ENCODE measurements at places on chromosomes 11 and 22.
A peak's percentile ranks its signal among the peaks of the same experiment; 100 is the strongest.

DNA sequence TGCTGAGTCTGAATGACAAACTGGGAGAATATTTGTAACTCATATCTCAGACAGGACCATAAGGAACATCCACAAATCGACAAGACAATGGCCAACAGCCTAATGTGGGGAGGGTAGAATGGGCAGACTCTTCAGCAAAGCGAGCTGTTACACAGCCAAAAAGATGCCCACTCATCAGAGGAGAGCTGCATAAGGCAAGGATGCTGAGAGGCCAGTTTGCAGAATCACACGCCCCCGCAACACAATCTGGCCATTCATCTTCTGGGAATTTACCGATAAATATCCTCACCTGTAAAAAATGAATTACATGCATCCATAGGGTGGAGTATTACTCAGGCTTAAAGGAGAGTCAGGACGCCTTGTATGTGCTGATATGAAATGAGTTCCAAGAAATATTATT, 57.5 kb upstream of the SLC22A12 start:
- DNase-seq, result no peak

GRCh38 chr11:44585421-44585820, 20.0 kb downstream of the CD82 start:
- no peak for DNase-seq

DNA sequence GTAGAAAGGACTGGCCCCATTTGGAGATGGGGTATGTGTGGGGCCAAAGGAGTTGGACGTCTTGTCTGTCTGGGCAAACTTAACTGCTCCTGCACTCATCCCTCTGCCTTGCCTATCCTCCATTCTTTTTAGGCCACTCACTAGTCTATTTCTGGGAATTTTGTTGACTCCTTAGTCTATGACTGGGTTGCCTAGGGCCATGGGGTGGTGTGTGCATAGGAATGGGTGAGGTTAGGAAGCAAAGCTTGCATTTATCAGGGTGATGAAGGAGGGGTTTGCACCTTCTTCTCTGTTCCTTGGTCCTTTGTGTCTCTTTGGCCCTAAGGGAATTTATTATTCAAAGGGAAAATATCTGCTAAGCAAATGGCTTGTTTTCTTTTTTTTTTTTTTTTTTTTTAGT, 80.9 kb upstream of the OR9Q1 start:
- no peak for DNase-seq

DNA sequence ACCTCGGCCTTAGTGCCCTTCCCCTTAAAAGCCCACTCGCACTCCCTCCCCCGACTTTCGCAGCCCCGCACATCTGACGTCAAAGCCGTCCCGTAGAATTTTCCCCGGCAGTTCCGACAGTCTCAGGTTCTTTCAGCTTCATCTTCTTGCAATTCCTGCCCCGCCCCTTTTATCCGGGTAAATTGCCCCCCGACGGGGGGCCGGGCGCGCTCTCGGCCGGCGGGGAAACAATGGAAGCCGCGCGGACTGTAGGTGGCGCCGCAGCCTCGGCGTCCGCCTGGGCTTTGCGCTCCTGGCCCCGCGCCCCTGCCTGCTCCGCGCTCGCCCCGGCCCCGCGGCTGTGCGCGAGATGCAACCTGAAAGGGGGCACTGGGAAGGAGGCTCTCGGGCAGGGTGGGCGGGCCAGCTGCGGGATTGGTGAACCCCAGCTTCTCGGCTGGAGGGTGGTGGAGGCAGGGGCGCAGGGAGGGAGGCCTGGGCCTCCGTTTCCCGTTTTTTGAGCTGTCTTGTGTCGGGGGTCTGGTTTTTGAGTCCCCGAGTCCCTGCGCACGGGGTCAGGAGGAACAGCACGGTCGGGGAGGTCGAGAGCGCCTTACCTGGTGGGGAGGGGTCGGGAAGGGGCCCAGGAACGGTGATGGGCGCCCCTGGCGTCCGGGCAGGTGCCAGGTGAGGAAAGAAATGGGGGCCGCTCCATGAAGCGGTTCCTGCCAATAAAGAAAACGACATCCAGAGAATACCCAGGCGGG, 859 bp upstream of the FGF19 start:
- peak; percentile 74 for DNase-seq

- no peak for DNase-seq
Measured at GRCh38 chr22:30183861-30184278, 62.7 kb downstream of the LIF start.

DNA sequence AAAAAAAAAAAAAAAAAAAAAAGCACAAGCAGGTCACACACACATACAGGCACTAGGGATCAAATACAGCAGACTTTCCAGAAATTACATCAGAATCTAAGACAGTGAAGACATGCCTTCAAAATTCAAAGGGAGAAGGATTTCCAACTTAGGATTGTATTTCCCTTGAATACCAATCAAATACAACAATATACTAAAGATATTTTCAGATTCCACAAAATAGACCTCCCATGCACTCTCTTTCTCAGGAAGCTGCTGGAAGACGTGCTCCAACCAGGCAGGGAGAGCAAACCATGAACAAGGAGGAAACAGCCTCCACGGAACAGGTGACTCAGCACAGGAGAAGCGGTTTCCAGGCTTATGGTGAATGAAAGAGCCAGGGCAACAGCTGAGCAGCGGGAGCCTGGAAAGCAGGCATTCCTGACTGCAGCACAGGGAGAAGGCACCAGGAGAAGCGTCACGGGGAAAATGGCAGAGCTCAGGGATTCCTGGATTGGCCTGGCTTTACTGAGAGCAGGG, 32.0 kb downstream of the TMEM184B start:
- DNase-seq, result peak; percentile 51

DNA sequence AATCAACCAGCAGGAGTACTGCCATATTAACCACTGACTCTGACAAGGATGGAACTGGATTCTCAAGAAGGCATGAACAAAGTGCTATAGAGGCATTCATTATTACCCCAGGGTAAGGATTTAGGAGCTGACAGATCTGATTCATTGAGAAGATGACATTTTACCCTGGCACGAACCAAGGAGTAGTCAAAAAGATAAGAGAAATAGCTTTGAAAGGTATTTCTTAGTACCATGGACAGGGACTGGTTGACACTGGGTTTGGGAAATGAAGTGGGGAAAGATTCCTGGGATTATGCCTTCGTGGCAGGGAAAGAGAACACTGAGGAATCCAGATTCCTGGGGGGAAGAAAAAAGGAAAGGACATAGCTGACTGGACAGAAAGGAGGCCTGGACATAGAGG, 5.1 kb upstream of the SAAL1 start:
- DNase-seq, result no peak

- no peak for DNase-seq
Measured at GRCh38 chr11:13047884-13048283, 38.8 kb downstream of the RASSF10 start.

GRCh38 chr11:23836981-23837380, 659.9 kb upstream of the LUZP2 start:
- DNase-seq, result no peak
